SJSA1 (cell line): ENCODE measurements at places on chromosomes 16 and 17. TPM values are rescaled to one million over a fixed set of nuclear protein-coding genes. Genes with fewer than 3 reads are reported as not detected.

DNA sequence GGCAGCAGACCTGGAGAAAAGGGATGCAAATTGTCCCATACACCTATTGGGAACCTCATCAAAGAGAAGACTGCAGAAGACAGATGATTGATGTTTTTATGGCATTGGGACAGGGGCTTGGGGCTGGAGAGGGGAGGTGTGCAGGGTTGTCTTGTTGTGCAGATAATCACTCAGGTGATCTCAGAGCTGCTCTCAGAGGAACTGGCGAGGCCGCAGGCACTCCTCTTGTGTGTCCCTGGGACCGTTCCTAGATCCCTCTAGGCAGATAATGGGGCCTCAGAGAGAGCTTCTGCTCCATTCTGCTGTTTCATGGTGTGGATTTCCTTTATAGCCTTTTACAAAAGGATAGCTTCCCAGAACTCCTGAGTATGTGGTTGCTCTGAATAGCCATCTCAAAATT is 1.6 kb downstream of the RNF213 start:
- peak overlapping the region; percentile 94; the same call in 1 of the 2 replicates for H3K27ac ChIP-seq
- H3K4me3 ChIP-seq: no peak overlapping the region
- DNase-seq: no peak
- no peaks in the 10 kb centered on the region for H3K27me3 ChIP-seq

DNA sequence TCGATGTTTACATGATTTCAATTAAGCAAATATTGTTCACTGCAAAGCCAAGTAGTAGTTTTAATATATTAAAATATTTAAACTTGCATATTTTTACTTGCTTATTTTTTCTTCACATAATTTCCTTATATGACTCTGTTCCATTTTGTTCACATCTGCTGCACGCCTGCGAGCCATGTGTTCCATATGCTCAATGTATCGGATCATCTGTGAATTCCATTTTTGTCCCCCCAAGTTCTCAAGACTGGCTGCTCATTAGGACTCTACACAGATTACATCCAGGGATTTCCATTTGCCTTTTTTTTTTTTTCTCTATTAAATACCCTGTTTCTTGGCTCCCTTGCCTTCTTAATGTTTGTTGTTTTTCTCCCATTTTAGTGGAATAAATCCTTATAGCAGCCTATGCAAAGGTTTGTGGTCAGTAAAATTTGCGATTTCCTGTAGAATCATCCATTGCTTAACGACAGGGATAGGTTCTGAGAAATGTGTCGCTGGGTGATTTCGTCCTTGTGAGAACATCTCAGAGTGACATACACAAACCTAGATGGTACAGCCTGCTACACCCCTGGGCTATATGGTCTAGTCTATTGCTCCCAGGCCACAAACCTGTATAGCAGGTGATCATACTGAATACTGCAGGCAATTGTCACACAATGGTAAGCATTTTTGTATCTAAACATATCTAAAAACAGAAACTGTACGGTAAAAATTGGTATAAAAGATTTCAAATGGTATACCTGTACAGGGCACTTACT is 30.2 kb upstream of the TEKT3 start:
- H3K27ac ChIP-seq: no peak overlapping the region
- no peaks in the 10 kb centered on the region for H3K27me3 ChIP-seq
- H3K4me1 ChIP-seq: peaks cover 2% of the 10 kb centered on the region
- no peak overlapping the region for H3K4me3 ChIP-seq
- DNase-seq: no peak

GRCh38 chr17:79301469-79301868 is 226.8 kb downstream of the ENGASE start:
- H3K4me1 ChIP-seq: no peaks in the 10 kb centered on the region
- H3K36me3 ChIP-seq: no peaks in the 10 kb centered on the region
- peaks cover 93% of the 10 kb centered on the region for H3K27me3 ChIP-seq
- DNase-seq: no peak

GRCh38 chr17:59376506-59376905 is 45.1 kb downstream of the YPEL2 start:
- no peak overlapping the region for H3K4me3 ChIP-seq
- H3K36me3 ChIP-seq: no peaks in the 10 kb centered on the region
- H3K27ac ChIP-seq: no peak overlapping the region
- DNase-seq: no peak
- peaks cover 50% of the 10 kb centered on the region for H3K4me1 ChIP-seq

GRCh38 chr17:58383892-58384462 is 32.0 kb upstream of the SUPT4H1 start:
- no peak overlapping the region for H3K4me3 ChIP-seq
- no peak for DNase-seq
- no peaks in the 10 kb centered on the region for H3K36me3 ChIP-seq
- no peak overlapping the region for H3K27ac ChIP-seq
- peaks cover 52% of the 10 kb centered on the region for H3K27me3 ChIP-seq

DNA sequence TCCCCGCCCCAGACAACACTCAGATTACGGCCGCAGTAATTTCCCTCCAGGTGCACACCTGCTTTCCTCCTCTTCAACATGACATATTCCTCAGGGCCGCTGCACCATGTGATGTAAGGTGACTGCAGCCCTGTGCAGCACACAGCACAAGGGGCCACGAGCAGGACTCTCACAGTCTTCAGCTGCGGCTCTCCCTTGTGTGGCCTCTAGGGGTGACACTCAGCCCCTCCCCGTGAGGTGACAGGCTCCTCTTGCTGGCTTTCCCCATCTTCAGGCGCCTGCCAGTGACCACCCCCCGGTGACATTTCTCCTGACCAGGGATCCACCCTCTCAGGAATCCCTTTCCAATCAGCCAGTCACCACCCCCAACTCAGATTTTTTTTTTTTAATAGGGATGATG is 31.3 kb upstream of the ABCC3 start:
- H3K4me1 ChIP-seq: no peaks in the 10 kb centered on the region
- peaks cover 32% of the 10 kb centered on the region for H3K27me3 ChIP-seq
- no peaks in the 10 kb centered on the region for H3K36me3 ChIP-seq
- no peak overlapping the region for H3K4me3 ChIP-seq
- H3K27ac ChIP-seq: no peak overlapping the region

DNA sequence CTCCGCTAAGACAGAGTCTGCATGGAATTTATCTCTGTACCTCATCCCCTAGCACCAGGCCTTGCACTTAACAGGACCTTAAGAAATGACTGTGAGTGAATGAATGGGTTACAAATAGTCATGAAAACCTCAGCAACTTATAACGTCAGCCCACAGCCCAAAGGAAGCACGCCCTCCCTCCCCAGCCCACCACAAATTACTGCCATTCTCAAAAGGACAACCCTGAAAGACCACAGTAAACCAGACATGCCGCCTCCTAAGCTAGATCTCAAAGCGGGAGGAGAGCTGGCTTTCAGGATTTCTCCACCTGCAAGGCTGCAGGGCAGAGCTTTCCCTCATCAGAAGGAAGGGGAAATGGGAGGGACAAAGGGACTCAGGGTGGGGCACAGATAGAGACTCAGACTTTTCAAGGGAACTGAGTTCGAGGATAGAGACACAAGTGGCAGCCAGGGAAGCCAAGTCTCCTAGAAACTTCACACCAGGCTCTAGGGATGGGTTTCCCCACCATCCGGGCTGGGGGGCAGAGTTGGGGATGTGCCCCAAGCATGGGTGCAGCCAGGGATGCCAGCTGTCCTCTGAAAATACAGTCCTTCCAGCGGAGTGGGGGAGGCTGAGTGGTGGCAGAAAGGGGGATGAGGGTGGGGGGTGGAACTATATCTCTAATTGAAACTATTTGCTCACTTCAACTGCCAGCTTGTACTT is 56.7 kb downstream of the PLXDC1 start:
- H3K4me1 ChIP-seq: no peaks in the 10 kb centered on the region
- no peaks in the 10 kb centered on the region for H3K36me3 ChIP-seq
- no peak overlapping the region for H3K4me3 ChIP-seq
- DNase-seq: no peak
- peaks cover 23% of the 10 kb centered on the region for H3K27me3 ChIP-seq

DNA sequence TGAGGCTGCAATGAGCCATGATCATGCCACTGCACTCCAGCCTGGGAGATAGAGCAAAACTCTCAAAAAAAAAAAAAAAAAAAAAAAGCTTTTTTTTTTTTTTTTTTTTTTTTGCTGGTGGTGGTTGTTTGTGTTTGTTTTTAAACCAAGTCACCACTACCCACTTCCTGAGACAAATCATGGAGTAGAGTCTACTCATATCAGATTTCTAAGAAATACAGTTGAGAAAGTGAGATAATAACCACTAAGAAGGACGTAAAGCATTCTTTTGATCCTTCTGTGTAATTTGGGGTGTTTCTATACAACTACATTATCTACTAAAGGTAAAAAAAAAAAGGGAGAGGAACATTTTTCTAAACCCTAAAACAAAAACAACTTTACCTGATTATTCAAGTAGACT is 38.0 kb downstream of the AXIN2 start:
- peaks cover 7% of the 10 kb centered on the region for H3K4me1 ChIP-seq
- no peaks in the 10 kb centered on the region for H3K27me3 ChIP-seq
- DNase-seq: no peak
- H3K27ac ChIP-seq: no peak overlapping the region

DNA sequence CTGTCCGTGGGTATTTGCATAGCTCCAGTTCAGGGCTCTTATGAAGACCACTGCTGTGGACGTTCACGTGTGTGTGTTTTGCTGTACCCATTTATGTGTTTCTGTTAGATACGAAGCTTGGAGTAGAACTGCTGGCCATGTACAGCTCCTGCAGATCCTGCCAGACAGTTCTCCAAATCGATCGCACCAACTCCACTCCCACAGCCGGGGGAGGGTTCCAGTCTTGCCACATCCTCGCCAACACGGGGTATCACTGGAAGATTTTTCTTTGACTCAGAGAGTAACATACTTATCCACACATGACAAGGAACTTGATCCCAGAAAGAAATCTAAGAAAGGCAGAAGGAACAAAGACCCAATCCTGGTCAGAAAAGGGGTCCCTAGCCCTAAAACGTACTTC is 37.4 kb downstream of the TMEM186 start:
- H3K36me3 ChIP-seq: no peaks in the 10 kb centered on the region
- DNase-seq: no peak
- H3K4me3 ChIP-seq: no peak overlapping the region
- H3K27ac ChIP-seq: no peak overlapping the region
- no peaks in the 10 kb centered on the region for H3K4me1 ChIP-seq

DNA sequence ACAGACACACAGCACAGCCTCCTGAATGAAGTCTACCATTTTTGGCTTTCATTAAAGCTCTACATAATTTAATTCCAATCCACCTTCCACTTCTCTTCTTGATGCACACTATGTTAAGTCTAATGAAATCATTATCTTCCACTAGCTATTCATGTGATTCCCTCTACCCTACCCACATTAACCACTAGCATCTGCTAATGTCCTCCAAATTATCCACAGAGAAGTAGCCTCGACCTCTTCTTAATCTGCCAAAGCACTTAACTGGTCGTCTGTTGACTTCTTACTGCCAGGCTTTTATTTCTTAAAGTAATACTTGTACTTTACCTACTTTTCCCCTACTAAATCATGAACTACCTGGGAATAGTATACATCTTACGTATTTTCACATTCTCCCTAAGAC is 91.8 kb downstream of the NCOR1 start:
- 0 out of 2 replicates have a peak, but pooled peaks cover 4% of the 10 kb centered on the region for H3K4me1 ChIP-seq
- DNase-seq: no peak
- no peak overlapping the region for H3K4me3 ChIP-seq

DNA sequence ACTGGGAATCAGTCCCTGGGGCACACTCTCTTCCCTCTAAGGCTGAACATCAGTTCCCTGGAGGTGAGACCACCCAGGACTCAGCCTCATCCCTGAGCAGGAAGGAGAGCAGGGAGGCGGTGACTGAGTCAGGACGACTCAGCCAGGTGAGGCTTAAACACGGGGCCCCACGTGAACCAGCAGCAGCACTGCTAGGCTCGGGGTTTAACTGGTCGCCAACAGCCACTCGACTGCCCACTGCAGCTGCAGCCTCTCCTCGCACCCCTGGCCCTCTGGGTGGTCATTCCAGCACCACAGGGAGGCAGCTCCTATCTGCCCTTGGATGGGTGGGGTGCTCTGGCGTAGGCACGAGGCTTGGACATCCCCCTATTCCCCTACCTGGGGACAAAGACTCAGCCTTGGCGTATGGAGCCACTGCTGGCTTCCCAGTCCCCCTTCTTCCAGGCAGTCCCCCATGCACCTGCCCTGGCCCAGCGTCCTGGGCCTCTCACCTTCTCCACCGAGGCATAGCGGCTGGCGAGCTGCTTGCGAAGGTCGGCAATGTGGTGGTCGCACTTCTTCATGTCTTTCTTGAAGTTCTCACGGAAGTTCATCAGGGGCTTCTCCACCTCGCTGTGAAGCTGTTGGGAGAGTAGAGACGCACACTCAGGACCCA is 21.2 kb upstream of the RCVRN start:
- H3K36me3 ChIP-seq: no peaks in the 10 kb centered on the region
- DNase-seq: no peak
- H3K4me3 ChIP-seq: no peak overlapping the region
- no peaks in the 10 kb centered on the region for H3K27me3 ChIP-seq
- no peak overlapping the region for H3K27ac ChIP-seq

DNA sequence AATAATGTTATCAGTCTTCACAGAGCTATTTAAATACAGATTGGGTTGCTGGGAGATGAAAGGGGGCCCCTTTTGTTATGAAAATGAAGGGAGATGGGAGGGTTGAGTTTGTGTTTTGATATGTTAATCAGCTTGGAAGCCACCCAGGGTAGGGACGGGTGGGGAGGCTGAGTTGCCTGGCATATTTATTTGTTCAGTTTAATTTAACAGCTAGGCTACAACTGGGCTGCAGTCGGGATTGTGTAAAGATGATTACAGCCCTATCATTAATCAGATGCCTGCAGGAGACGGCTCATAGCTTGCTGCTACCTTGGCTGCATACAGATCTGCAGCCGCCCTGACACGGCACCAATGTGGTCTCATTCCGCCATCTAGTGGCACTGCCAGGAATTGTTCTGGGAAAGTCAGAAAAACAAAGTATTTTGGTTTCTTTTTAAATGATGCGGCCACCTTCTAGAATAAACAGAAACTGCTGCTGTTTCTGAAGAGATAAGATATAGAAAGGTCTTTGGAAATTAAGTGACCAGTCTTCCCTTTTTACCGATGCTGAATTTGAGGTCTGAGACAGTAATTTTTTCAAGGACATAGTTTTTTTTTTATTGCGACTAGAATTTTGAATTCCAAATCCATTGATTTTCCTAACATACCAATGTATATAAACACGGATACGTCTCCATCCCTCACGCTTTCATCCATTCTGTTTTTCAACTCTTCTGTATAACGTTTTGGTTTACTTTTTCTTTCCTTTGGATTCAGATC is 458.0 kb upstream of the ASIC2 start:
- H3K36me3 ChIP-seq: no peaks in the 10 kb centered on the region
- H3K27ac ChIP-seq: no peak overlapping the region
- no peak overlapping the region for H3K4me3 ChIP-seq
- no peaks in the 10 kb centered on the region for H3K4me1 ChIP-seq
- peak; percentile 54 for DNase-seq
- no peaks in the 10 kb centered on the region for H3K27me3 ChIP-seq

DNA sequence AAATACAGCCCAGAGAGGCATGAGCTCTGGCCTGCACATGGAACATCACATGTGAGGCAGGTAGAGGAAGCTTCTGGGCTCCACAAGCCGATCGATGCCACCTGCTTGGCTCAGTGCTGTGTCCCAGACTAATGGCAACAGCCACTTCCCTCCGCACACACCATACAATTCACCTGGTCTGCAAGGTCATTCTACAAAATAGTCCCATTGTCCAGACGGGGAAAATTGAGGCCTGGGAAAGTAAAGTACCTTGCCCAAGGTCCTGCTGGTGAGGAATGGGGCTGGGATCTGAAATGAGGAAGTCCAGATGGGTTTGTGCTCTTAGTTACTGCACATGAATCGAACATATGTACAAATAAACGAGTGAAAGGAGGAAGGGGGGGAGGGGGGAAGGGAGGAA is 88.0 kb downstream of the LITAF start:
- H3K4me3 ChIP-seq: no peak overlapping the region
- H3K27me3 ChIP-seq: no peaks in the 10 kb centered on the region
- peaks cover 51% of the 10 kb centered on the region for H3K4me1 ChIP-seq
- H3K27ac ChIP-seq: peak overlapping the region; percentile 84; the same call in 1 of the 2 replicates
- no peaks in the 10 kb centered on the region for H3K36me3 ChIP-seq
- no peak for DNase-seq

The MRPL45 gene
- total RNA-seq: 34.6 and 40.4 TPM in 2 replicates

The ARHGDIG gene
- not detected in 2 replicates for total RNA-seq

The KRTAP4-7 gene
- not detected in 2 replicates for total RNA-seq

The OGFOD3 gene
- 87.6 and 105 TPM in 2 replicates for total RNA-seq
